ENCODE measurements at places on chromosomes 16 and 17.

GRCh38 chr16:88754912-88755744 lies 29.9 kb downstream of the PIEZO1 start:
- DNase-seq, result peak; percentile 67

DNA sequence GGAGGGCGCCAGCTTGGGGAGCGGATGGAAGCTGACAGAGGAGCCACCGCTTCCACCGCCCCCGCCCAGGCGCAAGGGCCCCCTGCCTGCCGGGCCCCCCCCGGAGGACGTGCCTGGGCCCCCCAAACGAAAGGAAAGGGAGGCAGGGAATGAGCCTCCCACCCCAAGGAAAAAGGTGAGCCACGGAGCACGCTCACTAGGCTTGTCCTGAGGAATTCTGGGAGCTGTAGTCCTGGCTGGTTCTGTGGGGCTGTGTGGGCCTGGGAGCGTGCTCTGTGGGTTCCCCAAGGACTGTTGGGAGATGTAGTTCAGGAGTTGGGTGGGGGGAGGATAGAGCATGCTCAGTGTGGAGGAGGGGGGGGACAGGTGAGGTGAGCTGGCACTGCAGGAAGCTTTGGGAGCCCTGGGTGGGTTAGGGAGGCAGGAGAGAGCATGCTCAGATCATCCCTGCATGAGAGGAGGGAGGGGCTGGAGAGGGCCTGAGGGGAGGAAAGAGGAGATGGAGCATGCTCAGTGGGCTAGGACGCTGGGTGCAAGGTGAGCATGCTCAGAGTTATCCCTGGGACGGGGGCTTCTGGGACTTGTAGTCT lies 4.5 kb downstream of the FBXL19 start:
- peak; percentile 54 for DNase-seq

GRCh38 chr17:38604479-38605403 lies 1.0 kb downstream of the SRCIN1 start:
- no peak for DNase-seq

- peak; percentile 58 for DNase-seq
Observed at GRCh38 chr17:1147664-1148063, 32.1 kb downstream of the ABR start.

- peak; percentile 56 for DNase-seq
Observed at GRCh38 chr16:35391328-35391727, 1931.9 kb downstream of the TP53TG3F start.

GRCh38 chr17:3813171-3813570 lies 12.2 kb upstream of the ITGAE start:
- DNase-seq, result no peak

DNA sequence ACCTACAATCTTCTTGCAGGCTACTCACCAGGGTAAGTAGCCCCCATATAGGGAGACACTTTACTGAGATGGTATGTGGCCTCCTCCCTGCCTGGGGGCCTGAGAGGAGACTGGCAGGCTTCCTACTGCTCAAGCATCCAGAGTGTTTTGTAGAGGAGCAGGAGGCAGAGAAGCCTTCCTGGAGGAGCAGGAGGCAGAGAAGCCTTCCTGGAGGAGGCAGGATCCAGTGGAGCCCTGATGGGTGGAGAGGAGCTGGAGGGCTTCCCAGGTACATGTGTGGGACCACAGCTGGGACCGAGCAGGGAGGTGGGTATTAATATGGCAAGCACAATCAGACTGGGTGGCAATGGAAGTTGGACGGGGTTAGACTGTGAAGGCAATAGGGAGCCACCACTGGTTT lies 2.1 kb upstream of the ADGRG5 start:
- DNase-seq, result no peak

DNA sequence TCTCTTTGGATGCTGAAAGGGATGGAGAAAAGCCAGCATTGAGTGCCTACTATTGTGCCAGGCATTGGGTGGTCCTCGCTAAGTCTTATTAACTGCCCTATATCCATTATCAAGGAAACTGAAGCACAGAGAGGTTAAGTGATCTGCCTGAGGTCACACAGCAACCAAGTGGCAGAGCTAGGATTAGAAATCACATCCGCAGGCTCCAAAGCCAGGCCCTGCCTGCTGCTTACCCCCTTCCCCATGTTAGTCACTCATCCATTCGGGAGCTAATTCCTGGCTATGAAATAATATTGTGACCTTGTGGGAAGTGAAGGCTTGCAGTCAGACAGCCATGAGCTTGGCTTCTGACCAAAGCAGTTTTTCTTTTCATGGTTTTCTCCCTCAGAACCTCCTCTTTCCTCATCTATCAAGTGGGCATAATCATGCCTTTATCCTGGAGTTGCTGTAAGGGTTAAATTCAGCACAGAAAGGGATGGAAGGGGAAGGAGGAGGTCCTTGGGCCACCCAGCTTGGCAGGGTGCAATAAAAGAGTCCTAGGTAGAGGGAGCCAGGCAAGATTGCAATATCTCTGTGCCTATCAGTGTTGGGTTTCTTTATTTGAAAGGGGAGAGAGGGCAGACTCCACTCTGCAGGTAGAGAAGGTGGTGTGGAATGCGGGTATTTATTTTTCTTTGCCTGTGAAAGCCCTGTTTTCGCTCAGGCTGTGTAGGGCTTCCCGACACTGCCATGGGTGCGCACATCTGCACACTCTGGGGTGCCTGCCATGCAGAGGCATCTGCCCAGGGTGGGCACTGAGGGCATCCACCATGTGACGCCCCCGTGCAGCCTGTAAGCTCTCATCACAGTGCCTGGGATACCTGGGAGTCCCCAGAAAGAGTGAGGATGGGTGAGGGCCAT lies 11.3 kb downstream of the RAI1 start:
- no peak for DNase-seq

GRCh38 chr16:26672206-26672605 lies 394.5 kb upstream of the C16orf82 start:
- no peak for DNase-seq

DNA sequence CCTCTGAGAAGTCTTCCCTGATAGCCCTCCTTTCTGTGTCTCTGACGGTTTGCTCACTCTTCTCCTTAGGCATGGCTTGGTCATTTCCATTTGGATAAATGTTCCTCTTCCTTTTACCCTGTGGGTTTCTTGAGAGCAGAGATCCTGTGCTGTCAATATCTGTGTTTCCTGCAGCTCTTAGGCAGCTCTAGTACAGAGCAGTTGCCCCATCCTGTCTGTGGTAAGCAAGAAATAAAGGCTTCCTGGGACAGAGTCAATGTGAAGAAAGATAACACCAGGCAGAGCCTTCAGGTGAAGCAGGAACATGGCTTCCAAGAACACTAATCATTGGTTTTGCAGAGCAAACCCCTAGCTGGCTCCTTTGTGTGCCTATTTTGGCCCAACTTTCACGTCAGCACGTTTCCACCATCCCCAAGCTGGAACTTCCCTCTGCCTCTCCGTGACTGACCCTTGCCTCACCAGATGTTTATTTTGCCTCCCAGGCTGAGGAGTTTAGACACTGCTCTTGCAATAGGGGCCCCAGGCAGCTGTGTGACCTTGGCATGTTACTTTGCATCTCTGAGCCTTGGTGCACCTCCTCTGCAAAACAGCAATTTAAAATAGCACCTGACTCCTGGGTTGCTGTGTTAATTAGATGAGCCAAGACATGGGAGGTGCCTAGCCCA lies 49.6 kb upstream of the SIAH1 start:
- peak; percentile 80 for DNase-seq

DNA sequence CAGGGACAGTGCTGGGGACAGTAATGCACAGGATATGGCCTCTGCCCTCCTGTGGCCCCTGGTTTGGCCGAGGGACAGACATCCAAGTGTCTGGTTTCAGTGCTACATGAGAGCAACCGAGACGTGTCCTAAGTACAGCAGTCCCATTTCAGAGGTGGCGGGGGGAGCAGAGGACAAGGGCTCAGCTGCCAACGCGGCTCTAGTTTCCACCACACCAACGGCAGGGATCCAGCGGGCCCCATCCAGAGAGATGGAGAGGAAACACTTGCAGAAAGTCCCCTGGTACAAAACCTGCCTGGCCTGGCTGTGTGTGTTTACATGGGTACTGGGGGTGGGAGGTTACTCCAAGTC lies 125.8 kb upstream of the SMURF2 start:
- no peak for DNase-seq

DNA sequence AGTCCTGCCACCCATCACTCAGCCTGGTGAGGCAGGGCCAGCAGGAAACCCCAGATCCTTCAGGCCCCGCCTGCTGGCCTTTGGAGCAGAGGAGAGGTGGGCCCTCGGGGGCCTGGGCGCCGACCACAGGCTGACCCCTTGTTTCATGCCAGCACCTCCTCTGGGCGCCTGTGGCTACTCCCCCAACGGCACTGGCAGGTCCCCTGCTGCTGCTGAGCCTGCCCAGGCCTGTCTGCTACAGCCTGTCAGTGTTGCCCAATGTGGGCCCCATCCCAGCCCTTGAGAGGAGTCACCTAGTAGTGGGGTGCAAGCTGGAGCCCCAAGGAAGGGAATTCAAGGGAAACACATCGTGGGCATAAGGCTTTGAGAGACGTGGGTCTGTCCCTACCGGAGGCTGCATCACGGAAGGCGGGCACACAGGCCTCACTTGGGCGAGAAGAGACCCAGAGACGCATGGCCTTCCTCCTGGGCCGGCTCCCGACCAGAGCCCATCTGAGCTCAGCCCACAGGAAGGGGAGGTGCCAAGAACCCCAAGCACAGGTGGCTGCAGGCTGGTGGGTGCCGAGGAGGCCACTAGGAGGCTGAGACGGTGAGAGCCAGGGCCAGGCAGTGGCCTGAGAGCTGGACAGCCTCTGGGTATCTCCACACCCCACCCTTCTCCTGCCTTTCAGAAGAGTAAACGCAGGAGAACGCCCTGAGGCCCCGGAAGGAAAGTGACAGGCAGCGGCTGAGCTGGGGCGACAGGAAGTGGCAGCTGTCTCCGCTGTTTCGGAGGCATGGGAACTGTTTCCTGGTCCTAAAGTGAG lies 8.0 kb upstream of the FASN start:
- DNase-seq, result peak; percentile 43

- DNase-seq, result peak; percentile 84
Observed at GRCh38 chr17:65560628-65561451, 608 bp downstream of the AXIN2 start.

DNA sequence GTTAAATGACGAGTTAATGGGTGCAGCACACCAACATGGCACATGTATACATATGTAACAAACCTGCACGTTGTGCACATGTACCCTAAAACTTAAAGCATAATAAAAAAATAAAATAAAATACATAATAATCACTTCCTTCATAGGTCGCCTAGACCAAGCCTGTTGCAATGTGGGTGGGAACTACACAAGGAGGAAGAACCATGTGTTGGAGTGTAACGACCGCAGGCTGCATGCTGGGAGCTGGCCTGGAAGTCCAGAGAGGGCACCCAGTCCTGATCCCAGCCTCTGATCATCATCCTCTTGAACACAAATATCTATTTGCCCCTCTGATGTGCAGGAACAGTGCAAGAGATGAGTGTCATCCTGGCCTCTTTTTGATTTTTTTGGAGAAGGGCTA lies 224.7 kb upstream of the ASIC2 start:
- no peak for DNase-seq

DNA sequence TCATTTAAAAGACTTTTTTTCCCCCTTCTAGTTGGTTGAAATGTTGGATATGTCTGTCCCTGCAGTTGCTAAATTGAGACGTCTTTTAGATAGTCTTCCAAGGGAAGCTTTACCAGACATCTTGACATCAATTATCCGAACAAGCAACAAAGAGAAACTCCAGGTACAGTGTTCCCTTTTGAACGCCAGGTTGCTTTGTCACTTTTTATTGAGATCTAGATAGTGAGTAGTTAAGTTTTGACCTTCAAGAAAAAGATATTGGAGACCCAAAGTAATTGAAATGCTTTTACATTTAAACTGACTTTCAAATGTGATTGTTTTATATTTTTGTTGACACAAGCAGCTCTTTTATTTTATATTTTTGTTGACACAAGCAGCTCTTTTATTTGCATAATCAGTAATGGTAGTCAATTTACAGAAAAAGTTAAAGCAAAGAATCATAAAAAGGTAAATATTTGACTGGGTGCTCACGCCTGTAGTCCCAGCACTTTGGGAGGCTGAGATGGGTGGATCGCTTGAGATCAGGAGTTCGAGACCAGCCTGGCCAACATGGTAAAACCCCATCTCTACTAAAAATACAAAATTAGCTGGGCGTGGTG lies 9.3 kb upstream of the ABCC11 start:
- DNase-seq, result no peak

DNA sequence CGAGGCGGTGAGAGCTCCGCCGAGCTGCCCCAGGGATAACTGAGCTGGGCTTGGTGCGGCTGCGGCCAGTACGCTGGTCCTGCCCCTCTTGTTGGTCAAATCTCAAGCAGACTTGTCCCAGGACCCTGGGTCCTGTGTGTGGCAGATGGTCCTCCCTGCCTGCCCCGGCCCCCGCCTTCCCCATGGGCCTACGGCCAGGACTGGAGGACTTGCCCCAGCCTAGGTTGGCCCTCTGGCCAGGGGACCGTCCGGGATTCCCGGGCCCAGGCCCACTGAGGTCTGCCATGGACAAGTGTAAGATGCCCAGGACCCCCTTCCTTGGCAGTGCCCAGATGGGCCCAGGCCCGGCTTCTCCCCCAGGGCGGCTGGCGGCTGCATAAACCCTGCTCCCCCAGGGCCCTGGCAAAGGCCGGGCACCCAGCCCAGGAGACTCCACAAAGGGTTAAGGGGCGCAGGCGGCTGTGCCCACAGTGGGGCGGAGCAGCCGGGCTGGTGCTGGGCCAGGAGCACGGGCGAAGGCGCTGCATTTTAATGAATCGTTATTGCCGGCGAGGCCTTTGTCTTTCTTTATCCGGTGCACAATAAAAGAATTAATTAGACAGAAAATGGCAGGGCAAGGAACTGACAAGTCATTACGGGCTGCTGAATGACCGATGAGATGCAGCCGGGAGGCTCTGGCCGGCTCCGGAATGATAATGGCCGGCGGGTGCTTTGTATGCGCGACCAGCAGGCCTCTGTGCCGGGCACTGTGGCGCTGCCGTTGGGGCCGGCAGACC lies 9.1 kb downstream of the SOX8 start:
- no peak for DNase-seq

DNA sequence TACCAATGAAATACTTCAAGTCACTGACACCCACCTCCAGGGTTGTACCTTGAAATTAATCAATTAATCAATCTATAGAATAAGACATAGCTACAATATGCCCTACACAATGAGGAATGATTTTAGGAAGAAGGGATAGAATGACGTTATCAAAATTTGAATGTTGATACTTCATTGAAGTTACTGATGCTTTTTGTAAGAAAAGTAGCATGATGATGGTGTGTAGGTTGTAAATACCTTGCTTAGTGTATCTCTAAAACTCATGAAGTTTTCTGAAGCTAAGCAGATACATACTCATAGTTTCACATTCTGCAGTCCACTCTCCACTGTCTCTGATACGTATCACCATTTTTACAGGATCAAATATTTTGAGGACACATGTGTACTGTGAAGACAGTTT lies 670.4 kb upstream of the GOT2 start:
- no peak for DNase-seq

DNA sequence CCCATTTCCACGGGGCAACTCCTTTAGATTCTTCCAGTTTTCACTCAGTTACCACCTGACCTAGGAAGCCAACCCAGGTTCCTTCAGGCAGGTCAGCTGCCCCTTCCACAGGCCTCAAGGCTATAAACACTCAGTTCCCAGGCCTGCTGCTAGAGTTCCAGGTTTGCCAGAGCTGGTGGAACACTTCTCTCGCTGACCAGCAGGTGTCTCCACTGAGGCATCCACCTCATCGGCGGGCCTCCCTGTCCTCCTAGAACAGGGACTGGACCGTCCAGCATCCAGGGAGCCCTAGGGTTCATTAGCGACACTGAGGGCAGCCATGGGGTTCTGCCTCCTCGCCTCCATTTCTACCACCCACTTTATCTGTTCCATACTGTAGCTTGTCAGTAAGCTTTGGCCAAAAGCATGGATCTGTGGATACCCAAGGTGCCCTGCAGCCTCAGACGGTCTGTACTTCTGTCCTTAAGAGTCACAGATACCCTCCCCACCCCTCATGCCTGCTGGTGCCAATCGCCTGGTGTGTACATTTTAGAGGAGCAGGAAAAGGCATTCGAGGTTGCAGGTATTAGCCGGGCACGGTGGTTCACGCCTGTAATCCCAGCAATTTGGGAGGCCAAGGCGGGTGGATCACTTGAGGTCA lies 29.0 kb downstream of the PIMREG start:
- DNase-seq, result peak; percentile 61

All from iris pigment epithelial cell (primary cell).